Activated CD4-positive, alpha-beta T cell treated with anti-CD3 and anti-CD28 coated beads for 48 hours (primary cell): ENCODE measurements at places on chromosomes 1 and 21.

DNA sequence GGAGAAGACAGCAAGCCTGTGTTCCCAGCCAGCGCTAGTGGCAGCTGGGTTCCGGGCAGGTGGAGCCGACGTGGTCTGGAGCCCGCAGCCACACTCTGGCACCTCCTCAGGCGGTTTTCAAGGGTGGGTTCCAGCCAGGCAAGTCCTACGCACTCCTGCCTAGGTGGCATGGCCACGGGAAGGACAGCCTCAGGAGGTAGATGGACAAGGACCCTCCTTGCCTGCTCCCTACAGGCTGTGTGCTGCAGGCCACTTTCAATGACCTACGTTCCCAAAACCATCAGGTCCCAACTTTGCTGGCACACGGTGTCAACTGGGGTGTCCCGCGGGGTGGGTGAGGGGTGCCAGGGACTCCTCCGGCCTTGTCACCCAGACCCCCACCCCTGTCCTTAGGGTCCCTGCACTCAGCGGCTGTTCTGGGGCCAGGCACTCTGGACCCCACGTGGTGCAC, 6.7 kb upstream of the PTGER3 start:
- no peak for DNase-seq

DNA sequence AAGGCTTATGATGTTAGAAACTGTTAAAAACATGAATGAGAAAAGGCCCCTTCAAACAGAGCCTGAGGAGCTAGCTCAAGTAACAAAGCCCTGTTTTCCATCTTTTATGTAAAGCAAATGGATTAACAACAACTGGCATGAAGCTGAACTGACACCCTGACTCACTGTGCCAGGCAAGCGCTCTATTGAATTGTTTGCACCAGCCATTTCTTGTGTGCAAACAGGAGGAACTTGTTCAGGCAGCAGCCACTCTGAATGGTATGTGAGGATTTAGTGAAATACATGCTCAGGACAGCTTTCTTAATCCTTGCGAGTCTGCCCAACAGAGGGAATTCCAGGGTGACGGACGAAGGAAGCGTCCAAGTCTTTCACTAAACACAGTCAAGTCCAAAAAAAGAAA, 291.1 kb upstream of the ADGRL2 start:
- no peak for DNase-seq

- no peak for DNase-seq
Observed at GRCh38 chr1:1759456-1760344, 18.6 kb downstream of the NADK start.

GRCh38 chr1:231913493-231913892, 286.9 kb downstream of the DISC1 start:
- DNase-seq, result no peak
